ENCODE measurements at places on chromosomes 2 and 18.
A peak's percentile ranks its signal among the peaks of the same experiment; 100 is the strongest.

DNA sequence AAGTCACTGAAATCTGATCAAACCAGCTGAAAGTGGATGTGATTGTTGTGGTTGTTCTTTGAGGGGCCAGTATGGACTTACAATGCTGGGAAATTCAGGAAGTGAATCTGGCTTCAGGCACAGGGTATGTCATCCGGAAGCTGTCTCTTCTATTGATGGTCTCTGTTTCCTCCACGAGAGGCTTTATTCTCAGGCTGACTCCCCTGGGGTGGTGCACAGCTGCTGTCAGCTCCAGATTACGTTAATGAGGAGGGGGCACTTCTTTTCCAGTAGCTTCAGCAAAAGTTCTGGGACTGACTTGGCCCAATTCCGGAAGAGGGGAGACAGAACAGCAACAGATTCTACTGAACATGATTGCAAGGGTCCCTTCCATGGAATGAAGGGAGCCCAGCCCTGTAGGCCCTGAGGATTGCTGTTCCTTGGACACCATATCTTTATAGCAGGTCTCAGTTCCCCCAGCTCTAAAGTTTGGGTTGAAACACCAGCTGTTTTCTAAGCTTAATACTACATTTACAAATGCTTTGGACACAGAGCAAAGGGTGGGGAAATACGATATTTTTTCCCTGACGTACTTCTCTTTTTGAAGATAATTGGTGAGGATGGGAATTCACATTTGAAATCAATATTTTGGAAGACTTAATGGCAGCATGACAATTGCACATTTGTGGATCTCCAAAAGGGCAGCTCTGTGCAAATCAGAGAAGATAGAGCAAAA lies 400.9 kb downstream of the TSN start:
- no peak for ATAC-seq

DNA sequence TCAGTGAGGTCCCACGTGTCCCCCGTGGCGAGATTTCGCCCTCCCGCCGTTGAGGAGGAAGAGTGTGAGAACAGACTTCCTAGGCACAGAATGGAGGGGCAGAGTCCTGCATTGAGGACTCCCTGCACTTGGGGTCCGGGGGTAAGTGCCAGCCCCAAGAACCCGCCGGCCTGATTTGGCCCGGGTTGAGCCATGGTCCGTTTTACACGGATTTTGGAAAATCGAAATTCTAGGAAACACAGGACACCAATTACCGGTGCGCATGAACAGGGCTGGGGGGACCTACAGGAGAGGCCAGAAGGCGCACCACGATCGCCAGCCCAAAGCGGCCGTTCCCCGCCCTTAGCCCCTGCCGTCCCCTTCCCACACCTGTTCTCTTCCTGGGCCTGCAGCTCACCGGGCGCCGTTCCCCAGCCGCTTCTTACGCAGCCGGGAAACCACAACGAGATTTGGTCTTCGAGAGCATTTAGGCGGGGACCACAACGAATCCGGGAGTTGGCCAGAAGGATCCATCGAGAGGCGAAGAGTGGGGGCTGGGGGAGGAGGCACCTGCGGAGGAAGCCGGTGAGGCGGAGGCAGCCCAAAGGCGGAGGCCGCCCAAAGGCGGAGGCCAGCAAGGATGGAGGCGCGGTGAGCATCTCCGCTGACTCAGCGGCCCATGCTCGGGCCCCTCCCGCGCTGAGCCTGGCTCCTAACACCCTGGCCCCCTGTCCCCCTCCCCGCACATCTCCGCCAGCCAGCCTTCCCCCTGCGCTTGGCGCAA lies 464 bp upstream of the TLX2 start:
- ATAC-seq = peak; percentile 36

DNA sequence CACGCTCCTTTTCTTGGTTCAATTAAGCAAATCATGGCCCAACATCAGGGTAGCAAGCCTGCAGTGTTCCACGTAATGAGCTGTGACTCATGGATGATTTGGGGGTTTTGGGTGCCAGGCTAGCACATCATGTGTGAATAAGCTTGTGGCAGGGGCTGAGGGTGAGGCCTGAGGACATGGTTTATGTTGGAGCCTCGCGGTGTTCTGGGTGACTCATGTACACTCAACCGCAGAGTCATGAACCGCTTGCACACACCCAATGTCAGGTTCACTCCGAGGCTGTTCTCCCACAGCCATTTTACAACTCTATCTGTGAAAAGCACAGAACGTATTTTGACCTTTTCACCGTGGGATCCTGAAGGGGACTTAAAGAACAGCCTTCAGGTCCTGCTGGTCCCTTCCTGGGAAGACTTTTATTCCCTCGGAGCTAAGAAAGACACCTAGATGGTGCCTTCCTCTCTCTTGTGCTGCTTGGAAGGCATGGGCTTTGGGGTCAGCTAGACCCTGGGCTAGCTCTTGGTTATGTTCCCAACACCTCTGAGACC lies 139.9 kb upstream of the ZEB2 start:
- ATAC-seq = no peak

DNA sequence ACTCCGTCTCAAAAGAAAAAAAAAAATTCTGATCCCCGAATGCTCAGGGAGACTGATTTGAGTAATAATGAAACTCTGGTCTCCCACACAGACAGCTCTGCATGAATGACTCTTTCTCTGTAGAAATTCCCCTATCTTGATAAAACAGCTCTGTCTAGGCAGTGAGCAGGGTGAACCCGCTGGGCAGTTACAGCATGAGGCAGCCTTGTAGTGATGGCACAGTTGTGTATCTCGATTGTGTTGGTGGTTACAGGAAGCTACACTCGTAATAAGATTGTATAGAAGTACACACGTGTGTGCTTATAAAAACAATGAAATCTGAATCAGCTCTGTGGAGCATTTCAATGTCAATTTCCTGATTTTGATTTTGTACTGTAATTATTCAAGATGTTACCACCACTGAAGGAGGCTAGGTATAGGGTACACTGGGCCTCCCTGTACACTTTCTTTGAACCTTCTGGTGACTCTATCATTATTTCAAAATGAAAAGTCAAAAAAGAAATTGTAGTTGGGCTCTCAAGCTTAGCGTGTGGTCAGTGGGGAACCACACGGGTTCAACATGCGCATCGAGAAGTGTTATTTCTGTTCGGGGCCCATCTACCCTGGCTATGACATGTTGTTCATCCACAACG lies 34.9 kb upstream of the ATP8B1 start:
- no peak for ATAC-seq

GRCh38 chr2:85231952-85232351 lies 95.8 kb downstream of the TGOLN2 start:
- ATAC-seq = no peak

DNA sequence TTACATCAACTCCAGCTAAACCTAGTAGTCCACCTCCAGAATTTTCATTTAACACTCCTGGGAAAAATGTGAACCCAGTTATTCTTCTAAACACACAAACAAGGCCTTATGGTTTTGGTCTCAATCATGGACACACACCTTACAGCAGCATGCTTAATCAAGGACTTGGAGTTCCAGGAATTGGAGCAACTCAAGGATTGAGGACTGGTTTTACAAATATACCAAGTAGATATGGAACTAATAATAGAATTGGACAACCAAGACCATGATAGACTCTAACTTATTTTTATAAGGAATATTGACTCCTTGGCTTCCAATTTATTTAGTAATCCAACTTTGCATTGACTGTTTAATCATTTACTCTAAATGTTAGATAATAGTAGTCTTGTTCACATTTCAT lies 44.2 kb downstream of the NLRC4 start:
- ATAC-seq = no peak

GRCh38 chr18:48784656-48785055 lies 166.1 kb downstream of the SMAD7 start:
- no peak for ATAC-seq

DNA sequence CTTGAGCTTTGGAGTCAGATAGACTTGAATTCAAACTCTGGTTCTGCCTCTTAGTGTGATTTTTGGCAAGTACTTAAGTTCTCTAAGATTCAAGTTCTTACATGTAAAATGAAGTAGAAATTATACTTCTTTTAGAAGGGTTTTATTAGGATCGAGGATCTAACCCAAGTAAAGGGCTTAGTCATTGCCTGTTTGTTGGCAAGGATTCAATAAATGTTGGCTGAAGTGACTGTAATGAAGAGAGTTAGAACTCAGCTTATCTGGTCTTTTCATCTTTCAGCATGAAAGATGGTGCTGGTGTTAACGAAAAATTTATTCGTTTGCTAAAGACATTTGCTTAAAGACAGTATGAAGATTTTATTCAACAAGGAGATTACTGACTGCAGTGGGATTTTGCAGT lies 315.9 kb upstream of the THUMPD2 start:
- ATAC-seq = no peak

- no peak for ATAC-seq
Observed at GRCh38 chr2:232890896-232891601, 21.0 kb downstream of the SNORC start.

DNA sequence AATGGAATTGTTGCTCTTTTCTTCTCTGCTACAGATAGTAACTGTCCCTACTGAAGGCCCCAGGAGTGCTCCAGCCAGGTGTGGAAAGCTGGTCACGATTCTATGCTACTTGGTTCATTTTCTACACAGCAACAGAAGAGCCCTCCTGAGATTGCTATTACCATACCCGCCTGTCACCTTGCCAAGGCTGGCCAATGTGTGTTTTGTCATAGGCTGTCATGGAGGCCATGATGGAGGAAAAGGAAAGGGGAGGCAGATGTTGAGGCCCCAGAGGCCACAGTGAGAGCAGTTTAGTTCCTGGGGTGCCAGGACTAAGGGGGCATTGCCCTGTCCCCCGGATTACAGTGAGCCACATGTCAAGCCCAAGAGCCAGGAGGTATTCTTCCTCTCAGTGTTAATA lies 952 bp downstream of the ELMOD3 start:
- no peak for ATAC-seq

DNA sequence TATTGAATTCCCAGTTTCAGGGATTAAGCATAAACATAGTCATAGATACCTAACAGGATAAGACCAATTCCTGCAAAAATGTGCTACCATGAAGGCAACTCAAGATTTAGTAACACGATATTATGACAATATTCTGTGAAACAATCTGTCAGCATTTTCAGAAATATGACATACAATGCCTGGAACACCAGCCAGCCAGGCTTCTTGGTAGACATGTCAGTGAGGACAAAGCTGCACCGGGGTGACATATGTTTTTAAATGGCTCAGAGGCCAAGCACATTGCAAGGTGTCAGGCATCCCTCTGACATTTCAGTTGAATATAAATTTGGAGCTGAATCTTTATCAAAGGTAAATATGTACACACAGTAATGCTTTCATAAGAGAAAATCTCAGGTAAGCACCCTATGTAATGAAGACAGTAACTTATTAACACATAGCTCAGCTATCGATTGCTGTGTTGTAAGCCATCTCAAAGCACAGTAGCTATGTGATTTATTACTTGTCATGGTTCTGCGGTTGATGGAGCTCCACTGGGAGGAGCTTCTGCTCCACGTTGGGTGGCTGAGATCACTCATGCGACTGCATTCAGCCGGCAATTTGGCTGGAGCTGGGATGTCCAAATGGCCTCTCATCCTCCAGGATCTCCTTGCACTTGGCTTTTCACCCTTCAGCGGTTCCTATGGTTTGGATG lies 31.9 kb upstream of the EML6 start:
- peak; percentile 85 for ATAC-seq

- no peak for ATAC-seq
Observed at GRCh38 chr18:68841301-68841700, 43.4 kb downstream of the CCDC102B start.

- peak; percentile 65 for ATAC-seq
Observed at GRCh38 chr2:230441227-230441897, 25.4 kb downstream of the SP100 start.

DNA sequence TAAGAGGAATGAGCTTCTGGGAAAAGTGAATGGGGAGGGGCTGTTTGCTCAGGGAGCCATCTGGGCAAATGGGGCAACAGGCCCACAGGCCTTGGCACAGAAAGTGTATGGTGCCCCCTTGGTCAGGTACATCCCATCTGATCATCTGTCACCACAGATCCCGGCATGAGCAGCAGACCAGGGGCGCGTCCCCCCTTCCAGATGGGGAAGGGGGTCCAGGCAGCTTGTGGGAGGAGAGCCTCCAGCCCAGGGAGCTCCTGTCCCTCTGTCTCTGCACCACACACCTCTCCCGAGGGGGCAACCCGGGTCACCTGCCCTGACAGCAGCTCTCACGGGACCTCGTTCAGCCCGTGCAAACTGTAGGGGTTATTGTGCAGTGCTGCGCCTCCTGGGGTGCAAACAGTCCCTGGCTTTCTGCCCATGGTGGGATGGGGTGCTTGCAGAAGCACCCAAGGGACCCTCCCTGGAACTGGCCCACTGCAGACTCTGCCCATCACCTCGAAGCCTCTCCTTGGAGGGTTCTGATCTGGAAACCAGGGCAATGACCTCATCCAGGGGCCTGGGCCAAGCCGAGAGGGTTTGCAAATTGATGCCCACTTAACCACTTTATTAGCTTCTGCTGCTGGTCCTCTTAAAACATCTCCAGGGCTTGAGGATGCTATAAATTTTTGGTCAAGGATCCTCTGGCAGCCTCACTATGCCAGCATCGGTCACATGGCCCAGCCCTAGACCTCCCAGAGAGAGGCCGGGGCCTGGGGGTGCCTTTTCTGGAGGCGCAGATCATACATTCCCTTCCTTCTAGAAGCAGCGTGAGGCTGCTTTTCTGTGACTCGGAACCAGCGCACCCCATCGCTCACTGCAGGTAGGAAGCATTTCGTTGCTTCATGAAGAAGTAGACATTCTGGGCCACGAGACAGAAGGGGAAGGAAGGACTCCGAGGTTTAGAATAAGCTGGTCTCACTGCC lies 7.6 kb upstream of the BOK start:
- no peak for ATAC-seq

DNA sequence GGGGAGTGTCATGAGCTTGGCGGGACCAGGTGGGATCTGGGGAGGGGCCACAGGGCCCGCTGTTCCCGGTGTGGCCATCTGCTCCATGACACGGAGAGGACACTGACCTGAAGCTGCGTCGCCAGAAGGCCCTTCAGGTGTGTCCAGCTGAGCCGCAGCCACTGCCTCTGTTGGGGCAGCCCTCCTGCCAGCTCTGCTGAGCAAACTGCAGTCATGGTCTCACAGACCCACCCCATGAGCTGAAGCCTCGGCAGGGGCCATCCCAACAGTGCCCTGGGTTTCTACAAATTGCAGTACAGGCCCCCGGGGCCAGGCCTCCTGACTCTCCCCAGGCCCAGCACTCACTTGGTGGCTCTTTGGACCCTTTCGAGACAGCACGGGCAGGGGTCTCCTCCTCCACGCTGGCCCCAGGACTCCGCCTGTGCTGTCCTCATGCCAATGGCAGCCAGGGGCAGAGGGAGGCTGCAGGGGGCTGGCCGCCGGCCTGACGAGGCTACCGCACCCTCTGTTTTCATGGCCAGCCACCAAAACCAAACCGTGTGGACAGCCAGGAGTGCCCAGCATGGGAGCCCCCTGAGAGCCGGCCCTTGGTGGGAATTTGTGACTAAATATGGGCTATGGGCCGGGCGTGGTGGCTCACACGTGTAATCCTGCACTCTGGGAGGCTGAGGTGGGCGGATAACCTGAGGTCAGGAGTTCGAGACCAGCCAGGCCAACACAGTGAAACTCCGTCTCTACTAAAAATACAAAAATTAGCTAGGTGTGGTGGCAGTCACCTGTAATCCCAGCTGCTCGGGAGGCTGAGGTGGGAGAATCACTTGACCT lies 175.2 kb upstream of the SALL3 start:
- no peak for ATAC-seq

Measured in motor neuron (in vitro differentiated cells).